Motor neuron (in vitro differentiated cells): ENCODE measurements at places on chromosomes 12 and 14. TPM values are rescaled to one million over a fixed set of nuclear protein-coding genes. Genes with fewer than 3 reads are reported as not detected.

ALDH1L2 gene
- total RNA-seq: 18.6 and 20.8 TPM in 2 replicates

FSCB gene
- 0.05 TPM in 1 of 2 replicates, not detected in the other for total RNA-seq

PRB2 gene
- not detected in 2 replicates for total RNA-seq

NELL2 gene
- 81.9 and 82.3 TPM in 2 replicates for total RNA-seq

GPX2 gene
- total RNA-seq: 1.3 and 1.8 TPM in 2 replicates

UBR7 gene
- total RNA-seq: 18.8 and 21.3 TPM in 2 replicates

CFAP54 gene
- total RNA-seq: 1.7 and 1.9 TPM in 2 replicates

IAPP gene
- 2.5 and 2.6 TPM in 2 replicates for total RNA-seq

GLS2 gene
- 4.2 and 4.7 TPM in 2 replicates for total RNA-seq

BEGAIN gene
- total RNA-seq: 3.2 and 4.2 TPM in 2 replicates
